ENCODE measurements at places on chromosomes 5 and 9.

DNA sequence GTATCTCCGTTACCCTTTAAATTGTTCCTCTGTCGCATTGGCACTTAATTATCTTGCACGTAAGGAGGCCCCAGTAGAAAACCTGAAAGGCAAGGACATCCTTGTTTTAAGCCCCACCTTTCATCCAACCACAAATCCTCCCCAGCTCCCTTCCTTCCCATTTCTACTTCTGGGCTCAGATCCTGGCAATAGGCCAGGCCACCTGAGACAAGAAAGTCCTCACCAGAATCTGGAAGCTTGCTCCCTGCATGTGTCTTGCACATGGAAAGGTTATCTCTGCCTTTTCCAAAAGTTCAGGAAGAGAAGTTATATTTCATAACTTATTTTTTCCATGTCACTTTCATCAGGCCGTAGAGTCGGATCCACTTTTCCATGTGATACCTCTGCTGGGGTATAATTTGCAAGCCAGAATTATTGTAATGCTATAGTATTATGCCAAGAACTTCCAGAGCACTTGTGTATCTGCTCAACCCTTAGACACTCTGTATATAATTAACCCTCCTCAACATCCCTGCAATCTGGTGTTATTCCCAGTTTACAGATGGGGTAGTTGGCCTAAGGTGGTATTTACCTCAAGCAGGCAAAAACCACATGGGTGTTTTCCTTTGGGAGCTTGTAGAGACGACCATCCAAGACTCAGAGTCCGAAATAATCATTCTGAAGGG lies 2.6 kb upstream of the SHB start:
- no peak for DNase-seq

DNA sequence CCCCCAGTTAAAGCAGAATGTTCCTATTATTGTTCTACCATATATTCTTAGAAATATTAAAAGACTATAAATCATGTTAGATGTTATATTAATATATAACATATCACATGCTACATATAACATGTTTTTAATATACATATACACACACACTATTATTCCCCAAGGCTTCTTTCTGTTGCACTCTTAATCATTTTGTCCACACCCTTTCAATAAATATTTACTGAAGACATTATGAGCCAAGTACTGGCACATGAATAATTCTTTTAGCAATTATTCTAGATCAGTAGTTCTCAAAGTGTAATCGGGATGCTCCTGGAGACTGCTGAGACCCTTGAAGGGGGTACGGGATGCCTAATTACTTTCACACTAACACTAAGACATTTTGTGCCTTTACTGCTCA lies 143.9 kb downstream of the GNAQ start:
- no peak for DNase-seq

- no peak for DNase-seq
These were observed 163.6 kb downstream of the SPOCK1 start for GRCh38 chr5:137335493-137335892.

GRCh38 chr5:5165541-5166002 lies 25.4 kb downstream of the ADAMTS16 start:
- no peak for DNase-seq

DNA sequence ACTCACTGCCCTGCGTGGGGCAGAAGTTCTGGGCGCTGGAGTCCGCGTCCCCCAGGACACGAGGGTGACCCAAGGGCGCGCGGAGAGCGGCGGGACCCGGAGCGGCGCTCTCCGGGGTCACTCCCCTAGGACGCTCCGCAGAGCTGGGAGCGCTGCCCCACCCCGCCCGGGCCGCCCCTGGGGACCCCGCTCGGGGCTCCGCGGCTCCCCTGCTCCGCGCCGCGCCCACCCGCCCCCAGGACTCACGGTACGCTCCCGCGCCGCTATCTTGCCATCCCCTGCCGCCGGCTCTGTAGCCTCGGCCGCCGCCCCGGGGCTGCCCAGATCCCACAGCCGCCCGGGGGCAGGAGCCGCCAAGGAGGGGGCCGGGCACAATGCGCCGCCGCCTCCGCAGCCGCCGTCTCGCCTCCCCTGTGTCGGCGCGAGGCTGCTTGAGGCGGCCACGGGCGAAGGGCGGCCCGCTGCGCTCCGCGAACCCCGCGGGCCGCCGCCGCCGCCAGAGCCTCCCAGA lies 303 bp downstream of the LIFR start:
- no peak for DNase-seq

DNA sequence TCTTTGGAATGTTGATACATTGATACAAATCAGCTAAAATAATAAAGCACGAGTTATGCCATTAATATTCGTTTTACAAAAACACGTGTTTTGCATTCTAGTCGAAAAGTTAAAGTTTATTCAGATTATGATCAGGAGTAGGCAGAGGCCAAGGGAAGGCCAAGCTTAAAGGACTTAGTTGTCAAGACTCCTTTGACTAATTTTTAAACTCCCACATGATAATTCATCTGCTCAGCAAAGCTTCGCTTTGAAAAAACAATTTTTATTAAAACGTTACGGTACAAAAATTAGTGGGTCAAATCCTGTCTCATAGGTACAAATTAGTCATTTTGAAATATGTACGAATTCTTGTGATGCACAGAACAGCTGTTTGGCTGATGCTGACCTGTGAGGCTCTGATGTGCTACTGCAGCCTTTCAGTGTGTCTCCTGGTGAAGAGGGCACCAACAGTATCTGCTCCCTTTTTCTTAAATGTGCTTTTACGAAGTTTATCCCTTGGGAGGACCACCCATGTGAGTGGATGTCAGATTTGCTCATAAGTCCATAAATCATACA lies 23.0 kb upstream of the NR3C1 start:
- DNase-seq = no peak

DNA sequence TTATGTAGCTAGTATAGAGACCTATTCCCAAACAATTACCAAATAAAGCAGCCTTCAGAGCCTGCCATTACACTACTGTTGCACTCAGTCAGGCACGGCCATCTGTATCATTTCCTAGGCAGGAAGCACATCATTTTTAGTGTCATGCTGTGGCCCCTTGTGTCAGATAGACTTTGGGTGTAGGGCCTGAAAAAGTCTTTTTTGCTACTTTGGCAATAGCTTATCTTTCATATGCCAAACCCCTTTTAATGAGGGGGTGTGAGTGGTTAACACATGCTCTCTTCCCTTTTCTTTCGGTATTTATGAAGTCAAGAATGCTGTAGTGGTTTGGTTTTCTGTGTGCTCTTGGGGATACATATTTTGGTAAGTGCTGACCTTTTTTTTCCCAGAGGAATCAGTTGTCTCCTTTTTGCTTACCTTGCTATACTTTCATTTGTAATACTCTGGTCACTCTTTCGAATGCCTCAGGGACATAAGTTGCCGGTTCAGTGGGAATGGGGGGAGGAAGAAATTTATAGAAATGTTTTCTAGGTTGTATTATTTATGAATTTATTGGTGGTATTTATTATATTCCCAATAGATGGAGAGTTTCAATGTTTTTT lies 209.8 kb downstream of the CSNK1G3 start:
- DNase-seq = no peak

- DNase-seq = no peak
These were observed 1949.0 kb upstream of the WWC1 start for GRCh38 chr5:166342402-166342801.

GRCh38 chr5:89560696-89561095 lies 677.7 kb upstream of the MEF2C start:
- DNase-seq = no peak

DNA sequence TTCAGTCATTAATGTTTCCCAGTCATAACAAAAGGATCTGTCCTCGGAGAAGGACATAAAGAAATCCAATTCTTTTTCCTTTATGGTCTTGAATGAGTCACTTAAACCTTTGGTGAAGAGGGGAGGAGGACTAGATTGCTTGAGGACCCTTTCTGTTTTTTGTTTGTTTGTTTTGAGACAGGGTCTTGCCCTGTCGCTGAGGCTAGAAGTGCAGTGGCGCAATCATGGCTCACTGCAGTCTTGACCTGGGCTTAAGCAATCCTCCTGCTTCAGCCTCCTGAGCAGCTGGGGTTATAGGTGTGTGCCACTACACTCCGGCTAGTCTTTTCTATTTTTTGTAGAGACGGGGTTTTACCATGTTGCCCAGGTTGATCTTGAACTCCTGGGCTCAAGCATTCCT lies 12.3 kb downstream of the TIGD6 start:
- no peak for DNase-seq

DNA sequence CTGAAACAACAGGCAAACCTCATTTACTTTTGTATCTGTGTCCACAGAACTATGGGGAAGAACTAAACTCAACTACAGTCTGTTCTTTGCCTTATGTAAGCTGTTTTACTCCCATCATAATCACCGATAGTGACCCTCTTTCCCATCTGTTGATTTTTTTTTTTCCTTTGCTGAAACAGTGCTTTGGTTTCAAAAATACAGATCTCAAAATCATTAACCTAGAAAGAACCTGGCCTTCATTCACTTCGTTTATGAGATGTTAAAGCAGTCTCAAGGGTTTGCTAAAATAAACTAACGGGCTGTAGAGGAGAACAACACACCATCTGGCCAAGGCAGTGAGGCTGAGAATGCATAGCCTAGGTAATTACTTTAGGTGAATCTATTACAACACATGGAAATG lies 706.6 kb upstream of the ZNF608 start:
- no peak for DNase-seq

- DNase-seq = no peak
These were observed 18.9 kb downstream of the CSF1R start for GRCh38 chr5:150067405-150067960.

DNA sequence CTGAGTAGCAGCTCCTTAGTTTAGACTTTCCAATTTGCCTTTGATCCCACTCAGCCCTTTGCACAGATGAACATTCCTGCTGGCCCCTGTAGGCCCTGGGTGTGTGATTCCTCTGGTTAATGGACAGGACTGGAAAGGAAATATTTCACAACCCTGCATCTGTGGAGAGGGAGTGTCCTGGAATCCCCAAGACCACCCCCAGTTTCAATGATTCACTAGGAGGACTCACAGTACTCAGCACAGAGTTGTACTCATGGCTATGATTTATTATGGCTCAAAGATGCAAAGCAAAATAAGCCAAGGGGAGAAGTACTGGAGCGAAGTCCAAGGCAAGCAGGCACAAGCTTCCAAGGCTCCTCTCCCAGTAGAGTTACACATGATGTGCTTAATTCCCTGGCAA lies 42.4 kb upstream of the TJP2 start:
- DNase-seq = no peak

DNA sequence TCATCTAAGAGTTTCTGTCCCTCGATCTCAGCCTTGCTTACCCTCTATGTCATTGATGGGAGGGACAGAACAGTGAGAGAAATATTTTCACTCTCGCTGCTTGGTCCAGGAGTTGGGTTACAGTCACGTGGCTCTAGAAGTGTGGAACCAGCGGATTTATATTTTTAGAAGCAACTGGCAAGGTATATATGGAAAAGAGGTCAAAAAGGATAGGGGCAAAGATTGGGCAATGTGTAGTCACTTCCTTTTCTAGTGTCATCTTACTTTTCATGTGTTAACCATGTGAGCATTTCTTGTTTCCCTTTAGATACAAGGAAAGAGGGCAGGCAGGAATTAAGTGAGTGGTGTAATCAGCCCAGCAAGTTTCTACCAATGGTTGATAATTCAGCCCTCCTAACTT lies 111.5 kb upstream of the ZNF366 start:
- DNase-seq = no peak

GRCh38 chr9:137465000-137465719 lies 6.0 kb upstream of the NSMF start:
- no peak for DNase-seq

DNA sequence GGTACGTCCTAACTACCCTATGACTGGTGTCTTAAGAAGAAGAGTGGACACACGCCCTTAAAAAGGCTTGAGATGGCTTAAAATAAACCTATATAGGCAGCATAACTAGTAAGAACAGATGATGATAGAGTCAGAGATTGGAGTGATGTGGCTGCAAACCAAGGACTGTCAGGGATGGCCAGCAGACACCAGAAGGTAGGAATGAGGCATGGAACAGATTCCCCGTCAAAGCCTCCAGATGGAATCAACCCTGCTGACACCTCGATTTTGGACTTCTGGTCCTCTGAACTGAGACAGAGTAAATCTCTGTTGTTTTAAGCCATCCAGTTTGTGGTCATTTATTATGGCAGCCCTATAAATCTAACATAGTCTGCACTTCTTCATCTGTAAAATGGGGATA lies 7.4 kb downstream of the TMOD1 start:
- no peak for DNase-seq

DNA sequence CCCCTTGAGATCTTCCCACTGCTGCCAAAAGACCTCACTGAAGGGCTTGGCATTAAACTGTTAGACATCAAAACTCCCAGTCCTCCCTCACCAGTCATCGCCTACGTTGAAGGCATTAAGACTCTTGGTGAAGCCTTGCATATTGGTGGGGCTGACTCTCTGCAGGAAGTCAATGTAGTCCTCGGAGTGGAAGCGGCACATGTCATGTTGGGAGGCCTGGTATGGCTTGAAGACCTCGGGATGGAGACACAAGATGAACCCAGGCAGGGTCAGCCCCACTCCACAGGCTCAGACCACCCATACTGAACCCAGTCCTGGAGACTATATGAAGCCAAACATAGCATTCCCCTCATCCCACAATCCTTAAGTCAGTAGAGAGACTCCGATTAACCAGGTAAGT lies 1.9 kb downstream of the HDAC3 start:
- no peak for DNase-seq

DNA sequence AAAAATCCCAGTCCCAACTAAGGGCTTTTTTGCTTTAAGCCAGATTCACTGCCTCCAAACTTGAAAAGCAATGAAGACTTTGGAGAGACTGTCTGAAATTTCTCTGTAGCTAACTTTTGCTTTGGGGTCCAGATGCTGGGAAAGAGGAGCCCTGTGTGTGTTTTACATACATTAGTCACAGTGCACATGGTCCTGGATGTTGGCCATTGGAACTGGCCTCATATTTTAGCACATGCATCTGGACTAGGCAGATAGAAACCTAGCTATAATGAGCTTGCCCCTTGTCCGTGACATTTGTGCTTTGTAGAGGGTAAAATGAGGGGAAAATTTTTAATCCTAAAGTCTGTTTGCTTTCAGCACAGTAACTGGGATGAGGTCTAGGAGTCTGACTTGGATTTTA lies 421.7 kb downstream of the CDK5RAP2 start:
- DNase-seq = no peak

DNA sequence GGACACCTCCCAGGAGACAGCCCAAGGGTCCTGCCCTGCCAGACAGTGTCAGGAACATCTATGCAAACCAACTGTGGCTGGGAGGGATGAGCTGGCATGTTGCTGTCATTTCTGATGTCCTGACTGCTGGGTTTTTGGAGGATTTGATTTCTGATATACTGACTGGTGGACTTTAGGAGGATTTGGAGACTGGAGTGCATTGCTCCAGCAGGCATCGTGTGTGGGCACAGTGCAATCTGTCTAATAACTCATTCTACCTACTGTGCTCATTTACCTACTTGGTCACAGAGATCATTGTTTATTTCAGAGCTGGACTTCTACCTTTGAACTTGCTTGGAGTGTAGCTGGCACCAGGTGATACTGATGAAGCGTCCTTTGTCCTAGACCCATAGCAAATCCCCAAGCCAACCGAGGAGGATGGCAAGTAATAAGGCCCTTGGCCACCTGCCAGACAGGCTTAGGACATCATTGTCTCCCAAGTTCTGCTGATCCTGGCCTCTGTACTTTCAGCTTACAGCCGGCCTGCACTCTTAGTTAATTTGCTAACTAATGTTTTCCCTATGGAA lies 124.3 kb upstream of the ICE1 start:
- no peak for DNase-seq

GRCh38 chr5:114447084-114447773 lies 85.4 kb downstream of the KCNN2 start:
- DNase-seq = no peak

GRCh38 chr9:33155393-33155792 lies 11.7 kb downstream of the B4GALT1 start:
- no peak for DNase-seq

GRCh38 chr9:94110821-94111252 lies 26.6 kb downstream of the PTPDC1 start:
- DNase-seq = no peak

All from ovary (tissue), 10 donors.